Activated CD4-positive, alpha-beta T cell treated with anti-CD3 and anti-CD28 coated beads for 48 hours (primary cell): ENCODE measurements at places on chromosomes 3 and 15.

GRCh38 chr3:59553076-59553475 lies 503.3 kb upstream of the CFAP20DC start:
- no peak for DNase-seq

DNA sequence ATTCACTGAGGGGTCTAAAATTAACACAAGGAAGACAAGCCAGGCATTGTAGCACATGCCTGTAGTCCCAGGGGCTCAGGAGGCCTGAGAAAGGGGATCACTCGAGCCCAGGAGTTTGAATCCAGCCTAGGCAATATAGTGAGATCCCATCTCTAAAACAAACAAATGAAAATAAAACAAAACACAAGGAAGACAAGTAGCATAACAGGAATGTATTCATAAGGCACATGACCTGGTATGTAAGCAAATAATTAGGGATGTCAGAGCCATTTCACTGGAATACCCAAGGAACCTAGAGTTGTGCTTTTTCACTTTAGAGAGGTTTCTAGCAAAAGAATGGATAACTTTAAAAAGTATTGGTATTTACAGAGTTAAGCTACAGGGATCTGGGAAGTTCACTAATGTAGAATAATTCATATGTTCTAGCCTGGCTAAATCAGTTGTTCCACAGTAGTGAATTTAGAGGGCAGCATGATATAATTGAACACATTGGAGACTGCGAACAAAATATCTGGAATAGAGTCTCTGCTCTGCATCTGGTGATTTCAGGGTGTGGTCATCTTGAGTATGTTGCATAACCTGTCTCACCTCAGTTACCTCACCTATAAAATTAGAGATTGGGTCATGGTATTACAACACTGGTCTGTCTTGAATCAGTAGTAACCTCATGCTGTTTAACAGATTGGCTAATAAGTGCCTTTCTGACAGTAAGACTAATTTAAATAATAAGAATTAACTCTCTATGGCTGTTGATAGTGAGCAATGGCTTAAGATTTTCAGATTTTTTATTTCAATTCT lies 9.3 kb downstream of the GRAMD1C start:
- no peak for DNase-seq

- peak; percentile 2 for DNase-seq
Measured at GRCh38 chr3:46713050-46713897, 4.4 kb downstream of the PRSS50 start.

DNA sequence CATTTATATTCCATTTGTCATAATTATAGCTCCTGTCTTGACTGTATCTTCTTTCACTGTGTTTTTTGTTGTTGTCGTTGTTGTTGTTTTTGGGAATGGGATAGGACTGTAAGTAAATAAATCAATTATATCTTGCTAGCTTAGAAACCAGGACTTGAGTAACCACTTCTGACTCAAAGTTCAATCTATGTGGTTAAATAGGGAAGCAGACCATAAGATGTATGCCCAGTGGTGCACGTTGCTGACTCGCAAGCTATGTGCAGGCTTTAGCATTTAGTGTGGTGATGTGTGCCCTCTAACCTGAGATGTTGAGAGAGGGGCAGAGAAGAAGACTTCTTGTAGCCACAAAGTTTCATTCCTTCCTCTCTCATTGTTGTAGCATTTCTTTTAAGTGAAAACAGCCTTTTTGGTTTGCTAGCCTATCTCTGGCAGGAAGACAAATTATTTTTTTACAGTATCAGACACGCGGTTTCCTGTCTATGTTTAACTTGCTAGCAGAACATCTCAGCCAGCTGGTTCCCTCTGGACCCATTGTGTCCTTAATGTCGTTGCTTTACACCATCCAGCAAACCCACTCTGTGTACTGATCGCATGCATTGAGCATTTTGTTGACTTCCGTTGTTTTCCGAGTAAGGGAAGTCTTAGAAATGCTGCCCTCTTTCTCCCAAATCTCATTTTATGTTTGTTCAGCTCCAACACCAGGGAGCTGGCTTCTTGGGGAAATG lies 52.1 kb downstream of the TGFBR2 start:
- peak; percentile 73 for DNase-seq

DNA sequence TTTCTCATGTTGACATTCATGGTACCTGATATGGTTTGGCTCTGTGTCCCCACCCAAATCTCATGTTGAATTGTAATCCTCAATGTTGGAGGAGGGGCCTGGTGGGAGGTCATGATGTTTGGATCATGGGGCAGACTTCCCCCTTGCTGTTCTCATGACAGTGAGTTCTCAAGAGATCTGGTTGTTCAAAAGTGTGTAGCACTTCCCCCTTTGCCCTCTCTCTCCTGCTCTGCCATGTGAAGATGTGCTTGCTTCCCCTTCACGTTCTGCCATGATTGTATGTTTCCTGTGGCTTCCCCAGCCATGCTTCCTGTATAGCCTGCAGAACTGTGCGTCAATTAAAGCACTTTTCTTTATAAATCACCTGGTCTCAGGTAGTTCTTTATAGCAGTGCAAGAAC lies 3.3 kb upstream of the UBL7 start:
- no peak for DNase-seq

DNA sequence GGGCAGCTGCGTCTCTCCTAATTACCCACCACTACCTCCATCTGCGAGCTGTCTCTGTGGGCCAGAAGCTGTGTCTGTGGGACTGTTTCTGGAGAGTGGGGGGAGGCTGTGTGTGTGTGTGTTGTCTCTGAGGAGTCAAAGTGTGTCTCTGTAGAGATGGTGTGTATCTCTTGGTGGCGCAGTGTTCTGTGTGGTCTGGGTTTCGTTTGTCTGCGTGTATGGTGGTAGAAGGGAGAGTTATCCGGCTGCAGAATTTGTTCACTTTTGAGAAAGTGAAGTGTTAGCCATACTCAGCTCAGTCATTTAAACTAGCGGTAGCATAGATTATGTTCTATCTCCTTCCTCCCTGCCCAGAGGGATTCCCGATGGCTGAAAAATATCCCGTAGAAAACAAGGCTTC lies 2.2 kb downstream of the MYRIP start:
- no peak for DNase-seq

GRCh38 chr3:21392526-21392925 lies 358.5 kb downstream of the ZNF385D start:
- no peak for DNase-seq

GRCh38 chr3:16313886-16314645 lies 49.1 kb downstream of the OXNAD1 start:
- DNase-seq = no peak

DNA sequence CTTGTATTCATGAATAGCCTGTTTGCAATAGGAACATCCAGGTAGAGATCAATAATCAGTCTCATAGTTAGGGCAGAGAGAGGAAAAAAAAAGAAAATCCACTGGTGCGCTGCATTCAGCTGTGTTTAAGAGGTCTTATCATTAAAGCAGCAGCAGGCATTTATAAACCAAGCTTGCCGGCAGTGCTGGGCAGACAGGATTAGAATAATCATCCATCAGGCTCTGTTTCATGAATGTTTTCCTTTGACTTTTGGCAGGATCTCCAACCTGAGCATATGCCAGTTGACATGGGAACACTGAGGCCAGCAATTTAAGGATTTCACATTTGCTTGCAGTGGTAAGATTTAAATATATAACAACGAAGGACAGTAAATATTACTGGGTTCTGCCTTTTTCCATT lies 305.2 kb upstream of the SEMA6D start:
- no peak for DNase-seq

- DNase-seq = no peak
Measured at GRCh38 chr3:37694284-37694675, 167.4 kb upstream of the CTDSPL start.

DNA sequence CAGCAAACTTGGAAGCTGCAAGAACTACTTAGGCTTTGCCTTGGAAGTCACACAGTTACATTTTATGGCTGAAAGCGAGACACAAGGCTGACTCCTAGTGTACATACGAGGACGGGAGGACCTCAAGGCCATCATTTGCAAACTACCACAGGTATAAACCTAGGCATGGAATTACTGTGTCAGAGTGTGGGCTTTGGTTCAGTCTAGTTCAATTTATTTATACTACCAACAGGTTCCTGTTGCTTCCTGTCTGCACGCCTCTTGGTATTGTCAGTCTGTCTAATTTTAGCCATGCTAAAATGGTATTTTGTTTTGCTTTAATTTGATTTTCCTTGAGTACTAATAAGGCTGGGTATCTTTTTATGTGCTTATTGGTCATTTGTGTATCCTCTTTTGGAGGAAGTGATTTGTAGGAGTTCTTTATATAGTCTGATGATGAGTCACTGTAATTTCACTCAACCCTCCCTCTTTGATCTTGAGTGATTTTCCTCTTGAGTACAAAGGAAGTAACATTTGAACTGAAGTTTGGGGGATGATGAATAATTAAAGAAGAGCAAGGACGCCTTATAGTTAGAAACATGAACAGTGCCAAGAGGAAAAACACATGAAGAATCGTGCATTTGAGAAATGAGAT lies 8.2 kb downstream of the ANKRD34C start:
- DNase-seq = no peak

DNA sequence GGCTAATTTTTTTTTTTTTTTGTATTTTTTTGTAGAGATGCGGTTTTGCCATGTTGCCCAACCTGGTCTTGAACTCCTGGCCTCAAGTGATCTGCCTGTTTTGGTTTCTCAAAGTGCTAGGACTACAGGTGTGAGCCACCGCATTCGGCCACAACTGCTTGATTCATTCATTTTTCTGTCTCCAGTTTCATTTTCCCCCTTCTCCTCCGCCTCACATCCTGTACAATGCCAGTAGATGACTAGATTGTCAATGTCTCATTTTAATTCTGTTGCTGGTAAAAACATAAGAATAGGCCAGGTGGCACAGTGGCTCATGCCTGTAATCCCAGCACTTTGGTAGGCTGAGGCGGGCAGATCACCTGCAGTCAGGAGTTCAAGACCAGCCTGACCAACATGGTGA lies 12.0 kb upstream of the ZNF592 start:
- peak; percentile 82 for DNase-seq

- no peak for DNase-seq
Measured at GRCh38 chr15:35243758-35244157, 158.7 kb upstream of the NANOGP8 start.

GRCh38 chr3:129441215-129441614 lies 1.2 kb downstream of the IFT122 start:
- no peak for DNase-seq

DNA sequence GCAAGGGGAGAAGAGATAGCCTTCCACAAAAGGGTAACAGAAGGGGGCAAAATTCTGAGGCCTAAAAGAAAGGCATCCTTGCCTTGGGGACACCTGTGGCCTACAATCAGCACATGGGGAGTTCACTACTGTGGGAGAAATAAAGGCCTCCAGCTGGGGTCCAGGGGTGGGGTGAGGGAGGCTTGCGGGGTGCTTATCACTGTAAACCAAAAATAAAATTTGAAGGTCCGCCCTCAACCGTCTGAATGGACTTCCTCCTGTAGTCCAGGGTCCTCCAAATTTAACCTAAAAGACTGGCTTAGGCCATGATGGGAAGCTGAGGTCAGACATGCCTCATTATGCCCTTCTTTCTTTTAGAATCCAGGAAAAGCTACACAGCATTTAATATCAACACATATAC lies 2.1 kb upstream of the POLR2M start:
- no peak for DNase-seq

DNA sequence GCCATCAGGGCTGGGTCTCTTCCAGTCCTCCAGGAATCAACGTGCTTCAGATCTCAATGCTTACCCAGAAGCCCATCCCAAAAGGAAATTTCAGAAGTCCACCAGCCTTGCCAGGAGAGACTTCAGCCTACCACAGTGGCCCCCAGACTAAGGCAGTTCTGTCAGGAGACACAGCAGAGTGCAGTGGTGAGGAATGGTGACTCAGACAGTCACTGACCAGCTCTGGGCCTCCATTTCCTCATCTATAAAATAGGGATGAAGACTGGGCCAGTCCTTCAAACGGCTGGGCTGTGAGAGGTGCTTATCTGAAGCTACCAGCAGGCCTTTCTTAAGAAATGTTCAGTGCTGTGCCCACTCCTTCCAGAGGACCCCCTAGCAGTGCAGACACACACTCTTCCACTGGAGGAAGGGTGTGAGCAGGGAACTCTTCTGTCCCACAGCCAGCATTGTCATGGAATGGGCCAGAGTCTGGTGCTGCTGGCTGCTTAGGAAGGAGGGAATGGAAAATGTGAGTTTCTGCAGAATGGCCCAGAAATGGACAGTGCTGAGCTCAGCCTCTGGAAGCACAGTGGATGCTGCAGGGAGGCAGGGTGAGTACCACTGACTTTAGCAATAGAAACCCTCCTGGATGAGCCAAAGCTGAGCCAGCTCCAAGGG lies 41.6 kb upstream of the DUSP7 start:
- no peak for DNase-seq

- no peak for DNase-seq
Measured at GRCh38 chr3:116154389-116154788, 290.9 kb downstream of the LSAMP start.

- DNase-seq = no peak
Measured at GRCh38 chr3:155741603-155742002, 3.3 kb downstream of the PLCH1 start.

DNA sequence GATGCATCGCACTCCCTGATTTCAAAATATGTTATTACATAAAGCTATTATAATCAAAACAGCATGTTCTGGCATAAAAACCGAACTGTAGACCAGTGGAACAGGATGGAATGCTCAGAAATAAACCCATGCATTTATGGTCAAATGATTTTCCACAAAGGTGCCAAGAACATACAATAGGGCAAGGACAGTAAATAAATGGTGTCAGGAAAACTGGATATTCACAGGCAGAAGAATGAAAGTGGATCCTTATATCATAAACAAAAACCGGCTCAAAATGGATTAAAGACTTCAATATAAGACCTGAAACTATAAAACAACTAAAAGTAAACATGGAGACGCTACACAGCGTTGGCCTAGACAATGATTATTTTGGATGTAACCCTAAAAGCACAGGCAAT lies 22.6 kb downstream of the USP50 start:
- no peak for DNase-seq

GRCh38 chr3:60983906-60984305 lies 267.3 kb downstream of the FHIT start:
- no peak for DNase-seq

GRCh38 chr3:147652651-147653366 lies 243.6 kb downstream of the ZIC1 start:
- DNase-seq = no peak

GRCh38 chr3:18758047-18758704 lies 333.0 kb upstream of the SATB1 start:
- no peak for DNase-seq

DNA sequence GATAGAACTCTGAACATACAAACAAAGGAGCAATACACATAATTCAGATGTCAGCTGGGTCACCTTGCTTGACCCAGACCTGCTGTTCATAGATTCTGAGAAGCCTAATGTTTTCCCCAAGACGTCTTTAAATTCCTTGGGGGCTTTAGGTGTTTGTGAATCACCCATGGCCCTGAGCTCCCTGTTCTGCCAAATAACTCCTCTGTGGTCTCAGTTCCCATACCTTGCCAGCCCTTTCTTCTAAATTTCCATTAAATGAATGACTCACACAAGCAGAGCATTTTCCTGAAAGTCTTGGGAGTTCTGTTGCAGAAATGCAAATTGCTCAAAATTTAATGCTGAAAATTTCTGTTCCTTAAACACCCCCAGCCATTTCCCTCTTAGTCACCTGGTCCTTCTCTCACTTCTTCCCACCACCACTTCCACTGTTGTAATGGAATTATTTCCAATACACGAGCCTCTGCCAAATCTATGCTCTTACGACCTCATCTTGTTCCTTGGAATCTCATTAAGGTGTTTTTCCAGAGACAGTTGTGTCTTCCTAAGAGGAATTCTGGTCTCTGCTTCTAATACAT lies 33.4 kb upstream of the PSMD6 start:
- no peak for DNase-seq

- DNase-seq = no peak
Measured at GRCh38 chr3:53807117-53807810, 39.0 kb downstream of the CHDH start.

GRCh38 chr3:36135863-36136262 lies 244.4 kb upstream of the STAC start:
- no peak for DNase-seq
